ENCODE measurements at places on chromosomes 4 and X.
A peak's percentile ranks its signal among the peaks of the same experiment; 100 is the strongest.

DNA sequence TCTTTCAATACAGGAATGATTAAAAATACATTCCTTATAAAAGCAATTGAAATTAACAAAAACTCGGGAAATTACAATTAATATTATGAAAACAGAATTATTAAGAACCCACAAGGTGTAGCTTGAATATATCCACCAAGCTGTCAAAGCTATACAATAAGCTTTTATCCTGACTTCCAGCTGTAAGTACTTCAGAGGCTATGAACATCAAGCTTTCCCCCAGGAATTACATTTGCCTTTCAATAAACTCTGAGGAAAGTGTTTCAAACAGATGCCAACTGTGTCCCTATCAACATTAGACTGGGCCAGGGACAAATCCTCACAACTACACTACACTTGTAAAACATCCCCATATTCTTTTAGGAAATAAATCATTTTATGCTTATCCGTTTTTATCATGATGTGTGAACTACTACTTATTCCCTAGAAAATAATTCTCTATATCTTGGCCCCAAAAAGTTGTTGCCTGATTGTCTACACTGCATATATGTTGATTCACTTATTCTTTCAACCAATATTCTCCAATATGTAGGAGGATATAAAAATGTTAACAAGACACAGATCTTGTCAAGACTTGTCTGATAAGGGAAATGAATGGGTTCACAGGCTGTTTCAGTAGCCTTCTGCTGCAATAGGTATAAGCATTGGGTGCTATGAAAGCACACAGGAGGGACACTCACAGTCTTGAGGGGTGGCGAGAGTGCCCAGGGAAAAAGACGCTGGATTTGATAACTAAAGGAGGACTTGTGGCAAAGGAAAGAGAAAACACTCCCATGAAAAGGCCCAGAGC is 494.1 kb downstream of the CENPC start:
- peak; percentile 34 for DNase-seq

DNA sequence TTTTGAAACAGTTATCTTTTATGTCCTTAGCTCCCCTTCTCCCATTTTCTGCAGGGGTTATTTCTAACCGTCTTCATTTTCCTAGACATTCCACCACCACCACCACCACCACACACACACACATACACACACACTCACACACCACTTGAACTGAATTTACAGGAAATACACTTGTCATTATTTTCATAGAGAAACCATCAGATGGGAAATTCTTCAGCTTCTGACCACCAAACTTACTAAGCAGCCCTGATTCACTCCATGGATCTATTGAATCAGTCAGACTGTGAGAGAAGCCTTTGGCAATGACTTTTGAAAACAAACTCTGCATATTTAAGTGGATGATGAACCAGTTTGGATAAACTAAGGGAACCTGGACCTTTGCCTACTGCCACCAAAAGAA is 210.1 kb upstream of the NHS start:
- DNase-seq = no peak

DNA sequence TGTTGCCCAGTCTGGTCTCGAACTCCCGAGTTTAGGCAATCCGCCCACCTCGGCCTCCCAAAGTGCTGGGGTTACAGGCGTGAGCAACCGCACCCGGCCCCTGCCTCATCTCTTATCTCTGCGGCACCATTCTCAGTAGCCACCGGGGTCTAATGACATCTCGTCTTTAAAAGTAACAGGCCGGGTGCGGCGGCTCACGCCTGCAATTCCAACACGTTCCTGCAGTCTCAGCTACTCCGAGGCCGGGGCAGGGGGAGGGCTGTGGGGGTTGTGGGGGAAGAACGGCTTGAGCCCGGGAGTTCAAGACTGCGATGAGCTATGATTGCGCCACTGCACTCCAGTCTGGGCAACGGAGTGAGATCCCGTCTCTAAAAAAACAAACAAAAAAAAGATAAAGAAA is 28.8 kb downstream of the ING2 start:
- no peak for DNase-seq

DNA sequence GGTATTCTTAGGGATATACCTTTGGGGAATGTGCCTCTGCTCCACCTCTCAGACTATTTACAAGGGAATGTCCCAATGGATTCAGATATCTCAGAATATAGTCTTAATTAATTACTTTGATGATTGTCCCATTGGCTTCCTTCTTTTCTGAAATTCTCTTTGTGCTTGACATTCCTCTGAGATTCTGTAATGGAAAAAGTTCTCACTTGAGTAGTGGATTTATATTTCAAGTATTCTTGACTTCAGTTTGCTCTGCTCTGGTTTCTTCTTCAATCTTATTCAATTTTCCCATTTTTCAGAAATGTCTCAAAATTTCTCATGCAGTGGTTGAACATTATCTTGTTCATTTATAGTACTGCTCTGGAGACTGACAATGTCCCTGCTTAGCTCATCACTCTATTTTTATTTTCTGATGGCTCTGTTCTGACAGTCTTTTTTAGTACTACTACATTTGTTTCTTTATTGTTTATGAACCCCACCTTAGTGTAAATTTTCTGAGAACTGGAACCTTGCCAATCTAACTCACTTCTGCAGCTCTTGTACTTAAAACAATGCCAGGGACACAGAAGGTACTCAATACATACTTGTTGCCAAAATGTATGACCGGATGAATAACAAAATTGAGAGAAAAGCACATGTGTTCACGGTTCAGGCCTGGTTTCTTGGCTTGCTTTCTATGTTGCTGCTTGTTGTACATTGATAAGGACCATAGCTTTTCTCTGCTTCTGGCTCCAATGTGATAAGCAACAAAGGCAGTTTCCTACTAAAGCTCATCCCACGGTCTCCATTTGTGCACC is 471.7 kb downstream of the GASK1B start:
- no peak for DNase-seq

- no peak for DNase-seq
Observed at GRCh38 chr4:125244848-125245450, 69.8 kb upstream of the FAT4 start.

GRCh38 chr4:10740251-10740650 is 55.7 kb upstream of the CLNK start:
- DNase-seq = no peak

DNA sequence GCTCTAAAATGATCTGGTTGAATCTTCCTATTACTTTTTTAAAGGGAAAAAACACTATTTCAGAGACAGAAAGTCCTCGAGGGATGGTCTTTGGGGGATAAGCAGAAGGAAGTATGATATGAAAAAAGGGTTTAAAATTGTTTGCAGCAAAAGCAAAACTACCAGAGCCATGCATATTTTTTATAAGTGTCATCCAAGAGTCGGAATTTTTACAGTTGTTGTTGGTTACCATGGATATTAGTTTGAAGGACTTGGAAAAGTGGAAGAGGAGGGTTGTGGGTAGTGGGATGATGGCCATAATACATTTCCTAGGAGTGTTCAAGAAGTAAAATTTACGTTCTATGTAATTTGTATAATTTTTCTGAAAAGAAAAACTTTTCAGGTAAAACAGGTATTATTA is 134.4 kb downstream of the PCDH7 start:
- no peak for DNase-seq

GRCh38 chrX:69374569-69374968 is 129.6 kb upstream of the NALF2 start:
- DNase-seq = no peak

GRCh38 chrX:125151146-125151545 is 168.5 kb upstream of the TEX13C start:
- no peak for DNase-seq

- DNase-seq = no peak
Observed at GRCh38 chr4:1449475-1449832, 43.2 kb upstream of the NKX1-1 start.

GRCh38 chr4:141406237-141406636 is 185.5 kb downstream of the ZNF330 start:
- DNase-seq = no peak

GRCh38 chr4:158080354-158080753 is 92.5 kb downstream of the GASK1B start:
- DNase-seq = no peak

GRCh38 chrX:151754641-151755215 is 20.2 kb downstream of the CNGA2 start:
- DNase-seq = no peak

DNA sequence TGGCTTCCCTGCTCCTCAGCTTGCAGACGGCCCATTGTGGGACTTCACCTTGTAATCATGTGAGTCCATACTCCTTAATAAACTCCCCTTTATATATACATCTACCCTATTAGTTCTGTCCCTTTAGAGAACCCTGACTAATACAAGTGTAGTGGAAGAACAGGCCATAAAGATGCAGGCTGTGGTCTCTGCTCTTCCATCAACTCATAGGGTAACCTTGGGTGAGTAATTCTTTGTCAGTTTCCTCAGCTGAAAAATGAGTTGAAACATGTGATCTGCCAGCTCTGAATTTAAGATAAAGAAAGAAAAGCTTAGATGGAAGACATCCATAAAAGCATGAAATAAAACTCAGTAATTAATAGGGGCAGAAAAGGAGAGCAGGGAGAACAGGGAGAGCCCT is 103.6 kb downstream of the ENOX2 start:
- no peak for DNase-seq

DNA sequence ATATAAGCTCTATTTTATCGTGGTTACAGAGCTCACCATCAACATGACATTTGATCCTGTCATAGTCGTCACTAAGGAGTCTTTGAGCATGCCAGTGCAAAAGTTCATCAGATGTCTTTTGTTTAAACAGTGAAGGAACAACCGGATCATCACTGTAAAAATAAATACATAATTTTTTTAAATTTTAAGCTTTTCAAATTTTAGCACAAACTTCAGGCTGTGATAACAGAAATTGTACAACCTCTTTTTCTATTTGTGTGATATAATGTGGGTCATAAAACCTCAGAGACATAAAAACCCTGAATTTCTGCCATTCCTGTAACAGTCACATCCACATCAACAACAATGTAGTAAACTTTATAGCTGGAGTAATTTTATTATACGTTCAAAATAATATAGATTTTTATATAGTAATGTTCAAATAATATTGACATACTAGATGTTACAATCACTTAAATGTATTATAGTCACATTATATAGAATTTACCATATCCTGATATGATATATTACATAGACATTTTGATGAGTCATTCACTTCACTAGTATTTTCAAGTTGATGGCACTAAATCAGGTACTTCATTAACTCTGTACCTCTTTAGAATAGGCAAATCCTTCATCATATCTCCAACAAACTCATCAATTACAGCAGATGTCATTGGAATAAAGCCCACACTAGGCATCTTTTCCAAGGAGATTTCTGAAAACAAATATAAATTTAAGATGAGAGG is 47.7 kb downstream of the DDX60L start:
- peak; percentile 5 for DNase-seq

DNA sequence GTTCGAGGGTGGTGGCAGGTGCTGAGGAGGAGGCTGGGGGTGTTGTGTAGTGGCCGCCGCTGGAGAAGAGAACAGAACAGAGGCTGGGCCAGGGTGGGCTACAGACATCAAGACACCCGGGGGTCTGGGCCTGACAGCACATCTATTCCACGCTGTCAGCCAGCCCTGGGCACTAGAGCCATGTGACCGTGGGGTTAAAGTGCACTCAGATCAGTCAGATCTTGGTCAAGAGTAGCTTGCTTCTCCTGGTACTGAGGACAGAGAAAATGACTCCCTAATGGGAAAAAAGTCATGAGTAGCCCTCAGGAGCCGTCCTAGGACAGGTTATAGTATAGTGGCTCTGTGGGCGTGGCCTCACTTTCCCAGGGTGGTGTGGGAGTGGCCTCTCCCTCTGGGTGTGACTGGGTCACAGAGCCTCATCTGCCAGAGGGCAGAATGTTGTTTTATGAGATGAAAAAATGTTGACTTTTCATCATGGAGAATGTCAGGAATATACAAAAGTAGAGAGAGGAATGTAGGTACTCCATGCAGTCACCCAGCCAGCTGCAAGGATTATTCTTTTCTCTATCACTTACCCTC is 19.4 kb downstream of the TRMT44 start:
- no peak for DNase-seq

GRCh38 chr4:1243451-1244080 is 5.4 kb downstream of the CTBP1 start:
- no peak for DNase-seq

DNA sequence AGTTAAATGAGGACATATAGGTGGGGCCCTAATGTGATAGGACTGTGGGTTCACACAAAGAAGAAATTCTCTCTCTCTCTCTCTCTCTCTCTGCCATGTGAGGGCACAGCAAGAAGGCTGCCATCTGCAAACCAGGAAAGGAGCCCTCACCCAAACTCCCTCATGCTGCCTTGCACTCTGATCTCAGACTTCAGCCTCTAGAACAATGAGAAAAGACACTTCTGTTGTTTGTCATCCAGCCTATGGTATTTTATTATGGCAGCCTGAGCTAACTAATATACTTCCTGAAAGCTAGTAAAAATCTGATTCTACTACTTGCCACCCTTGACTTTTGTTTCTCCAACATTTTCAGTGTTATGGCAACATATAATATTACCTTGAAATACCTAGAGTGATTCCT is 425.9 kb downstream of the SPOCK3 start:
- no peak for DNase-seq

DNA sequence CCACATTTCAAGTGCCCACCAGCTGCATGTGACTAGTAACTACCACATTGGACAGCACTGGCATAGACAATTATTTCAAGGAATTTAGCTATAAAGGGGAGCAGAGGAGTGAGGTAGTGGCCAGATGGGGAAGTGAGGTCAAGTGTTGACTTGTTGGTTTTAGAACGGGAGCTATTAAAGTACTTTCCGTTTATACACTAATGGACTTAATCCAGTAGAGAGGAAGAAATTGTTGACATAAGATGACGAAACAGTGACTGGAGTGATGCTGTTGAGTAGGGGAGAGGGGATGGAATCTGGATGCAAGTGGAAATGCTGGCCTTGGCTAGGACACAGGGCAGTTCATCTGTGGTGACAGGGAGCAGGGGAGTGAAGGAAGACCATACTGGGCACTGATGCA is 154.4 kb downstream of the AMMECR1 start:
- peak; percentile 19 for DNase-seq

Measured in NCI-H510A treated with DMSO at 0.1 percent for 48 hours (cell line).